Ovary (tissue), 10 donors: ENCODE measurements at places on chromosomes 5 and 9. TPM values are rescaled to one million over a fixed set of nuclear protein-coding genes. Genes with fewer than 3 reads are reported as not detected.

DNA sequence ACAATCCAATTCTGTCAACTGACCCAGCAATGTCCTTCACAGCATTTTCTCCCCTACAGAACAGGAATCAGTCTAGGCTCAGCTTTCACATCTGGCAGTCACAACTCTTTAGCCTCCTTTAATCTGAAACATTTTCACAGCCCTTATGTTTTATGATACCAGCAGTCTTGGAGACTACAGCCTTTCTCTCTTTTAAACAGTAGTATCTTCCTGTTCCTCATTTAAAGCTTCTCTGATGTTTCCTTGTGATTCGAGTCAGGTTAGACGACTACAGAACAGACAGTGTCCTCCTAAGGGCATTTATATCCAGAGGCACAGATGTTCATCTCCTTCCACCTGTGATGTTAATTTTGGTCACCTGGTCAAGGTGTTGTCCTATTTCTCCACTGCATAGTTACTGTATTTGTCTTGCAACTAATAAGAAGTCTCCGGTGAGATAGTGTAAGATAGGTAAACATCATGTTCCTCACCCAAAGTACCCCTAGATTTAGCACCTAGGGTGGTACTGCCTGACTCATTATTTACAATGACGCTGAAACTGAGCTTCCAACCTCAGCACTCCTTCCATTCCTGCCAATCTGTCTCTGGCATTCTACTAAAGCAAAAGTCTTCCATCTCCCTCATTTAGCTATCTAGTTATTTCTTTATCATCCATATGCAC lies 20.7 kb downstream of the TTC39B start:
- no peak for DNase-seq
- no peaks in the 10 kb centered on the region for H3K27me3 ChIP-seq
- no peaks in the 10 kb centered on the region for H3K36me3 ChIP-seq
- H3K4me3 ChIP-seq: no peak overlapping the region

Gene SLC6A7
- not detected for total RNA-seq

DNA sequence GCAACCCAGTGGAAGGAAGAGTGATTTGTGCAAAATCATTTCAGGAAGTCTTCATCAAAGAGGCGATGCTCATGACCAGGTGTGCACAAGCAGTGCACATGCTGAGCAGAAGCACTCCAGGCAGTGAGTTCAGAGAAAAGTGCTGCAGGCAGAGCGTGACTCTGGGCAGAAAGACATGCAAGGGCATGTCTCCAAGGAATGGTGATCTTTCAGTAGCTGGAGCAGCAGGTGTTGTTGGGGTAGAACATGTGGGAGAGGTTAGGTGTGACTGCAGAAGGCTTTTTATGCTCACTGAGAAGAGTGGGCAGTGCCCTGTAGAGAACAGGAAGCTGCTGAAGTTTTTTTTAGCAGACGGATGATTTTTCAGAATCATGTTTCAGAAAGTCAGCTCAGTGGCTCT lies 545.4 kb upstream of the TLE4 start:
- no peaks in the 10 kb centered on the region for H3K27me3 ChIP-seq
- DNase-seq: no peak
- no peak overlapping the region for H3K27ac ChIP-seq

GRCh38 chr9:136759001-136759400 lies 958 bp upstream of the LCN8 start:
- H3K4me1 ChIP-seq: no peaks in the 10 kb centered on the region
- DNase-seq: no peak
- H3K27me3 ChIP-seq: no peaks in the 10 kb centered on the region
- H3K36me3 ChIP-seq: no peaks in the 10 kb centered on the region
- H3K4me3 ChIP-seq: no peak overlapping the region

- DNase-seq: no peak
- no peaks in the 10 kb centered on the region for H3K27me3 ChIP-seq
- no peak overlapping the region for H3K4me3 ChIP-seq
- H3K27ac ChIP-seq: no peak overlapping the region
- H3K36me3 ChIP-seq: no peaks in the 10 kb centered on the region
- no peaks in the 10 kb centered on the region for H3K4me1 ChIP-seq
These were observed 384.0 kb upstream of the IRX4 start for GRCh38 chr5:2266641-2267240.

GRCh38 chr9:15086156-15086763 lies 176.0 kb upstream of the FREM1 start:
- H3K4me3 ChIP-seq: no peak overlapping the region
- no peak for DNase-seq
- H3K27me3 ChIP-seq: no peaks in the 10 kb centered on the region
- no peaks in the 10 kb centered on the region for H3K4me1 ChIP-seq

- no peaks in the 10 kb centered on the region for H3K4me1 ChIP-seq
- H3K4me3 ChIP-seq: no peak overlapping the region
- no peak overlapping the region for H3K27ac ChIP-seq
- no peaks in the 10 kb centered on the region for H3K27me3 ChIP-seq
- no peaks in the 10 kb centered on the region for H3K36me3 ChIP-seq
- DNase-seq: no peak
These were observed 52.2 kb downstream of the PCDH1 start for GRCh38 chr5:141825791-141826560.

DNA sequence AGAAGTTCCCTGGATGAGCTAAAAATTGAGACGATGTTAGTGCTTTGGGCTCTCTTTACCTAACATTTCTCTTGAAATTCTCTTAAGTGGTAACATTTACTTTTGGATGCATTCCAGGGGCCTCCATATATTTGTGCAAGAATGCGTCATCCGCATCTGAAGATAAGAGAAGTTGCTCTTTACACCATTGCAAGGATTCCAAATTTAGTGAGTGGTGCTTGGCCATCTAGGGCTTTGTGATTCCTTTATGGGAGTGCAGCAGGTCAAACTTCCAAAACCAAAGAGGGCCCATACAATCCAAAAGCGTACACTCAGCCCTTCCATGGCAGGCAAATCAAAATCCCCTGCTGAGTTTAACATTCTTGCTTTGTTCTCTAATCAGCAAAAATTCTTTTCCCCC lies 102.0 kb upstream of the DMAC1 start:
- H3K36me3 ChIP-seq: no peaks in the 10 kb centered on the region
- H3K27me3 ChIP-seq: no peaks in the 10 kb centered on the region
- H3K4me3 ChIP-seq: no peak overlapping the region

Gene THG1L
- total RNA-seq: 14.8 TPM

Gene HBEGF
- total RNA-seq: 3.0 TPM

Gene ITGA1
- 15.8 TPM for total RNA-seq

GRCh38 chr5:111667128-111667736 lies 89.8 kb downstream of the NREP start:
- no peaks in the 10 kb centered on the region for H3K4me1 ChIP-seq
- H3K4me3 ChIP-seq: no peak overlapping the region
- DNase-seq: no peak
- H3K27me3 ChIP-seq: no peaks in the 10 kb centered on the region
- no peaks in the 10 kb centered on the region for H3K36me3 ChIP-seq
- no peak overlapping the region for H3K27ac ChIP-seq

DNA sequence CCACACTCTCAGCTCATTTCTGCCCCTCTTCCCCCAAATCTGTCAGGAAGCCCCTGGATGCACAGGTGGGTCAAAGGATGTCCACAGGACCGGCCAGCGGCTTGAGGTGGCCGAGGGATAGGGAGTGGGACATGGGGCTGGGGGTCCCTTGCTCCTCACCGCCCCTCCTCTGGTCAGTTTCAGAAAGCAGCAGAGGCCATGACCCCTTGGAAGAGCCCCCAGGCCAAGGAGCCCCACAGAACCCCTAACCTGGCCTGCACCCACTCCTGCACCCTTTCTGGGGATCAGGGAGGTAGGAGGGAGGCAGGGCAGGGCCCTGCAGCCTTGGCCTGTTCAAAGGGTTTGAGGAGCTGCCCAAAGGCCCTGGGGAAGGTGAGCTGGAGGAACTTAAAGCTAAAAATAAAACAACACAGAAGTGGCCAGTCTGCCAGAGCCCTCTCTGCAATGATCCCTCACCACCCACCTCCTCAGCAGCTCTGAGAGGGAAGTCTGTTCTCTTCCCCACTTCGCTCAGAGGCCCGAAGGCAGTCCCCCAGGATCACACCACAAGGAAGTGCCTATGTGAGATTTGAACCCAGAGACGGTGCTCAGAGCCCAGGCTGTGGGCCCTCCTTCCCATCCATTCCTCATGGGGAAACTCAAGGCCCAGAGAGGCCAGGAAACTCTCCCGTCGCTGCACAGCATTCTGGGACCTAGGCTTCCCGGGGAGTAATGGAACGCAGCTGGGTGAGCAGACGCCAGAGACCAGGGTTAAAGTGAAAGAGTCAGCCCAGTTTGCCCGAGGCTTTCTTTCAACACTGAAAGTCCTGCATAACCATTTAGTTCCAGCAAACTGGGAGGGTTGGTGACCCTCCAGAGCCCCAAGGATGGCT lies 910 bp downstream of the ENG start:
- peaks cover 27% of the 10 kb centered on the region for H3K4me1 ChIP-seq
- peak overlapping the region; percentile 83 for H3K27ac ChIP-seq
- no peak for DNase-seq
- H3K4me3 ChIP-seq: peak overlapping the region; percentile 71

DNA sequence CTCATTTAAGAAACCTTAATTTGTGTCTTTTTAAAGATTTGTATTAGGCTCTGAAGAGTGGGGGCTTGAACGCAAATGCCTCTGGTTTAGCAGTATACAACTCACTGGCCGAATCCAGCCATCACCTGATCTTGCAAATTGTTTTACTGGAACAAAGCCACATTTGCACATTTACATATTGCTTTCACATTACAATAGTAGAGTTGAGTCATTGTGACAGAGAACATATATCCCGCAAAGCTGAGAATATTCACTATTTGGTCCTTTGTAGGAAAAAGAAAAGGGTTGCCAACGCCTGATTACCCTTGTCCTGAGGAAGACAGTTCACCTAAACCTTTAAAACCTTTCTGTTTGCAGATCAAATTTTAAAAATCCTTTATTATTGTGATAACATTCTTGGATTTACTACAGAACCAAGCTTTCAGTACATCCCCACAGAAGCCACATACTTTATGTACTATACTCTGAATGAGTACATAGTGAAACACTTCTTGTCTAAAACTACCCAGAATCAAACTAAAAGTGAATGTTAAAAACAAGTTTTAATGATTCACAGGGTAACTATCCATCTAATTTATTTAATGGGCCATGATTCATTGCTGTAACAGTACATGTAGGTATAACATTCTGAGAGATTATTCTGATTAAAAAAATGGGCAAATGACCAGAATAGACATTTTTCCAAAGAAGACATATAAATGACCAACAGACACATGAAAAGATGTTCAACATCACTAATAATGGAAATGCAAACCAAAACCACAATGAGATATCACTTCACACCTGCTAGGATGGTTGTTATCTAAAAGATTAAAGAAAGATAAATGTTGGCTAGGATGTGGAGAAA lies 161.0 kb downstream of the SLC25A46 start:
- no peak for DNase-seq
- no peaks in the 10 kb centered on the region for H3K36me3 ChIP-seq
- no peak overlapping the region for H3K4me3 ChIP-seq

Gene TMEM267
- total RNA-seq: 7.6 TPM

DNA sequence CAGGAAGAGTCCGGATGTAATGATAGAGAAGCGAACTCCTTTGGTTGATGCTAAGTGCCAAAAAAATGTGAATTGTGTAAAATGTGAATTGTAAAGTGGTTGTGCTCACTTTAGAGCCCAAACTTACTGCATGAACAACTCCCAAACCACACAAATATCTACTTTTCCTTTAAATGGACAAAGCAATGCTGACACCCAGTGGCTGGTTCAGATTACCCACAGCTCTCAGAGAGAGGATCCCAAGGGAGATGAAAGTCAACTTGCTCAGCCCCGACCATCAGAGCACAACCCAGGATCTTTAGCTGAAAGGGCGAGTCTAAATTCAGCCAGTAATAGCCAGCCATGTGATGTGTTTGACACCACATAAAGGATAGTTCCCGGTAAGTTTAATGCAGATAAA lies 133.7 kb downstream of the NMUR2 start:
- H3K27me3 ChIP-seq: no peaks in the 10 kb centered on the region
- H3K36me3 ChIP-seq: no peaks in the 10 kb centered on the region
- no peak overlapping the region for H3K27ac ChIP-seq
- H3K4me3 ChIP-seq: no peak overlapping the region
- peak; percentile 19 for DNase-seq

- DNase-seq: no peak
- H3K4me3 ChIP-seq: no peak overlapping the region
These were observed 757 bp downstream of the SAPCD2 start for GRCh38 chr9:137069508-137070091.
